Fibroblast of skin of left quadriceps (primary cell): ENCODE measurements at places on chromosomes 2 and 18.
A peak's percentile ranks its signal among the peaks of the same experiment; 100 is the strongest.

GRCh38 chr2:29405707-29406106 lies 290.5 kb downstream of the CLIP4 start:
- DNase-seq: no peak

- no peak for DNase-seq
Observed at GRCh38 chr18:26312199-26312598, 86.0 kb downstream of the TAF4B start.

- no peak for DNase-seq
Observed at GRCh38 chr2:227163998-227164762, at the start of the genes COL4A3 and COL4A4. COL4A3 (plus strand) TSS chr2:227164624; CDS start chr2:227164727, 103 bp downstream. COL4A4 (minus strand) TSS chr2:227164205; CDS start chr2:227147483, 16,722 bp downstream.

DNA sequence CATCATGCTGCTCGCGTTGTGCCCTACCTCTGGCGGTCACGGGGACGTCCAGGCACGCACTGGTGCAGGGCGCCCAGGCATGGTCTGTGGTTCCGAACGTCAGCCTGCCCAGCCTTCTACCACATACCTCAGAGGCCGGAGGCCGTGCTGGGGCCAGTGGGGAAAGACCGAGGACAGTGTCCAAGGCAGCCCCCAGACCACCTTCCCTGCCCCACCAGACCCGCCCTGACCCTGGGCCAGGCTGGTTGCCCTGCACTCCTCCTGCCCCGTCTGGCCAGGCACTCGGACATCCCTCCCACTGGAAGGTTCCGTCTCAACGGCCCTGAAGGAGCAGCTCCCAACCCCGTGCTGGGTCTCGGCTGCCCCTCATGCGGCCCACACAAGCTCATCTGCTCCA lies 32.8 kb downstream of the SLC66A2 start:
- DNase-seq: no peak

- DNase-seq: peak; percentile 36
Observed at GRCh38 chr2:199404841-199405240, 52.9 kb downstream of the SATB2 start.

GRCh38 chr2:170332676-170333402 lies 154.9 kb downstream of the MYO3B start:
- no peak for DNase-seq

- DNase-seq: no peak
Observed at GRCh38 chr18:78637442-78638402, 341.9 kb upstream of the SALL3 start.

DNA sequence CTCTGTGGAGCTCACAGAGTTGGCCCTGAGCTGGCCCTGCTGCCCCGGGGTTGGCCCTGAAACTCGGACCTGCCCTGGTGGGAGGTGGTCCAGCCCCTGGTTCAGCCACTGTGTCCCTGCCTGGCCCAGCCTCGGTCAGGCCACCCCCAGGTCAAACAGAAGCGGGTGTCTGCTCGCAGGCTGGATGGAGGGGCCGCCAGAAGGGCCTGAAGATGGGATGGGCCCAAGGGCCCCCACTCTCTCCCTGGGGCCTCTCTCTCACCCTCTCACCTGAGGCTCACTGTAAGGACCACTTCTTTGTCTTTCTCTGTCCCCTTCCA lies 25.1 kb upstream of the B3GNT7 start:
- no peak for DNase-seq

DNA sequence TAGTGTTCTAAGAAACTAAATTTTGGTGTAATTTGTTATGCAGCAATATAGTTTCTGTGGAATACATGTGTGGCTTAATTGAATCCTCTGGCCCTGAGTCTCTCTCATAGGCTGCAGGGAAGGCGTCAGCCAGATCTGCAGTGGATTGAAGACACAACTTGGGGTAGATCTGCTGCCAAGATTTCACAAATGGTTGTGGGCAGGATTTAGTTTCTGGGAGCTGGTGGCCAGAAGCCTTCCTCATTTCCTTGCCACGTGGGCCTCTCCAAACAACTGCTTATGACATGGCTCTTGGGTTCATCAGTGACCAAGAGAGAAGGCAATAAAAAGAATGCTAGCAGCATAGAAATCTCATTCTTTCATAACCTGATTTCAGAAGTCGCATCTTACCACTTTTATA lies 28.2 kb downstream of the CCDC102B start:
- DNase-seq: no peak
